ENCODE measurements at places on chromosomes 3 and 15.
A peak's percentile ranks its signal among the peaks of the same experiment; 100 is the strongest.

DNA sequence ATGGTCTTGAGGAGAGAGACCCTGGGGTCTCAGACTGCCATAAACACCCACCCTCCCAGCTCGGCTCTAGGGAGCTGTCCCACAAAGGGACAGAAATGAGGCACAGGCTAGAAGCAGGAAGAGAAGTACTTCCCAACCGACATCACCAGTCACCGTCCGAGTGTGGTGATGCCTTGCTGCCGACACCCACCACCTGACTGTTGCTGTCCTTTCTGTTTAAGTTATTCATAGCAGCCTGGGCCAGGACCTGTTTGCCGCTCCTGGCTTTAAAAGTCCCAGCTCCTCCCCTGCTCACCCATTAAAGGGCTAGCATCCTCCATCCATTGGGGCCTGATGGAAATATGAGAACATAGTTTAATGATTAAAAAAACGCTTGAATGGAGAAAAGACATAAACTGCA is 13.2 kb upstream of the SPG11 start:
- DNase-seq: no peak

- no peak for DNase-seq
Observed at GRCh38 chr3:13433912-13434311, 13.8 kb upstream of the NUP210 start.

DNA sequence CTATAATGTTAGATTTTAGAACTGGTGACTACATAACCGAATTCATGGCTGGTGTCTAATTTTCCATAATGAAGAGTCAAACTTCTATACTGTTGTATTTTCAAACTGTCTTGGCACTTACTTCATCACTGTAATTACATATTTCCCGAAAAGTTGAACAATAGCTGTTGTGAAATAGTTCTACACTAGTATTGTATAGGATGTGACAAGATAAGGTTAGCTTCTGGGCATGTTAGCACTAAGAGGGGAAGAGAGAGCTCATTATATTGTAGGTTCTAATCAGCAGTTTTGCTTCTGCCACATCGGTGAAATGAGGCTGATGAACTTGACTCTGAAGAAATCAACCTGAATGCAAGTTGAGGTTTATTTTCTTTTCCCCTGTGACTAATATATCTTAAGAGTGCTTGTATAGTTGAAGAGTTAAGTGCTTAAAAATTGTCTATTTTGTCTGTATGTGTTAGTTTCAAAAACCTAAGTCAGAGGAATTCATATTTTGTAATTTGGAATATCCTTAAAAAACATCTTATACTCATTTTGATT is 8.9 kb downstream of the GYG1 start:
- DNase-seq: no peak

DNA sequence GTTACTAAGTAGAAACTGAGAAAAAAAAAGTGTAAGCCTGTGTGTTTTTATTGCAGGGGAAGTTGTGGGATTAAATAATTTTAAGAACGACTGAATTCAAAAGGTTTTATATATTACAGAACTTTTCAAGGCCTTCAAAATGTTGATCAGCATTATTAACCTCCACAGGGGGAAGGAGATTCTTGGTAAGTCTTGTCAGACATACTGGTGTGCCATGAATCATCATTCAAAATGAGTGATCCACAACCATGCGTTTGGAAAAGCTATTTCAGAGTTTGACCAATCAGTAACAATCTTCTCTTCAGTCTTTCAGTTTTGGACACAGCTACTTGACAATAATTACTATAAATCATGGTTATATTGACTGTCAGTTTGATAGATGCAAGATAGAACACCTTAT is 70.2 kb downstream of the ADAMTS9 start:
- no peak for DNase-seq

DNA sequence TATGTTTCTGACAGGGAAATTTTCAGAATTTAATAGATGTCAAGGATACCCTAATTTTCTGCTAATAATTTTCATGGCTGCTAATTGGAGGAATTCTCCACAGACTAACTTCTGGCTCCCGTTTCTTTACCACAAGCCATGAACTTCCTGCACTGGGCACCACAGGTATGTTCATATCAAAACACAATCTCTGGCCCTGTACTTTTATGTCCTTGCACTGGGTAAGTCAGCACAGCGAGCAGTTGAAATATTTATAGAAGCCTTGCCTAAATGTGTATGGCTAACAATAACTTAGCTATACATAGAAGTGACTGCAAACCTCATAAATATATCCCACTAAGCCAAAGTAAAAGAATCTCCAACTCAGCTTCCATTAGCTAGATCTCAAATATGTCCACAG is 246.9 kb downstream of the ZIC1 start:
- no peak for DNase-seq

- DNase-seq: no peak
Observed at GRCh38 chr3:152977366-152977765, 142.4 kb downstream of the P2RY1 start.

DNA sequence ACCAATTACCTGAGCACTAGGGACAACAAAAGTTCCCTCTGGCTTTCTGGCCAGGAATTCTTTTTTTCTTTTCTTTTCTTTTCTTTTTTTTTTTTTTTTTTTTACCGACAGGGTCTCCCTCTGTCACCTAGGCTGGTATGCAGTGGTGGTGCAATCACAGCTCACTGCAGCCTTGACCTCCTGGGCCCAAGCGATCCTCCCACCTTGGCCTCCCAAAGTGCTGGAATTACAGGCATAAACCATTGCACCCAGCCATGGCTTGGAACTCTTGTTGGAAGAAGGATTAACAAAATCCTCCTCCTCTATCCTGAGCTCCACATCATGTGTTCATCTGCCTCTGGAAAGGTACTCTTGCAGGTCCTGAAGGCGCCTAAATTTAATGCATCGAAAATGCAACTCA is 2.9 kb upstream of the LTF start:
- no peak for DNase-seq

DNA sequence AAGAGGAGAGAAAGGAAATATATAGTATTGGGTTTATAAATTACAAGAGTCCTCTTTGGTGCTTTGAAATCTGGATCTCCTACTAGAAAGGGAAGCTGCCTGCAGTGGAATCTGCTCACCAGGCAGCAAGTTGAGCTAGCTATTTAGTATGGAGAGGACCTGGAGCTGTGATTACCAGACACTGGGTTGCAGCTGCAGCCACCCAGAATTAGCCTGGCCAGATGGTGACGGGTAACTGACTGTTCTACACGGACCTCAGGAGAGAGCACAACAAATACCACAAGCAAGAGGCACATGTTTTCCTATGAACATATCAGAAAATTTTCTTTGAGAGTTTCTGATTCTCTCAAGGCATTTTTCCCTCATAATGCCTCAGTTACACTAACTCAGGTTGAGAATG is 46.5 kb downstream of the SYNPR start:
- no peak for DNase-seq

GRCh38 chr15:75049392-75049791 is 26.0 kb downstream of the PPCDC start:
- DNase-seq: no peak

GRCh38 chr3:107404727-107405469 is 27.7 kb downstream of the CCDC54 start:
- peak; percentile 36 for DNase-seq

DNA sequence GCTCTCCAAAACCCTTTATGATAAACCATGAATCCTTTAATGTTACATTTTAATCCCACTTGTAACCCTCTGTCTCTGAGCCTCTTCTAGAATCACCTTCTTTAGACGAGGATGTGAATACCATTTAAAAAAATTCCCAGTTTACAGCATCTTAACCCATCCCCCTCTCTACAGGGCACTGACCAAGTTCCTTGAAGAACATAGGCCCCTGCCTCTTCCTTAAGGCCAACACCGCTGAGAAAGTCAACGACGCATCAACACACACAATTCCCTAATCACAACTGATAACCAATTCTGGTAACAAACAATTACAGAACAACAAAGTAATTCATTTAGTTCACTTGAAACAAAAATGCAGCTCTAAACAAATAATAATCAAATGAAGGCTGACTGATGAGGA is 130.3 kb downstream of the DLG1 start:
- DNase-seq: no peak

DNA sequence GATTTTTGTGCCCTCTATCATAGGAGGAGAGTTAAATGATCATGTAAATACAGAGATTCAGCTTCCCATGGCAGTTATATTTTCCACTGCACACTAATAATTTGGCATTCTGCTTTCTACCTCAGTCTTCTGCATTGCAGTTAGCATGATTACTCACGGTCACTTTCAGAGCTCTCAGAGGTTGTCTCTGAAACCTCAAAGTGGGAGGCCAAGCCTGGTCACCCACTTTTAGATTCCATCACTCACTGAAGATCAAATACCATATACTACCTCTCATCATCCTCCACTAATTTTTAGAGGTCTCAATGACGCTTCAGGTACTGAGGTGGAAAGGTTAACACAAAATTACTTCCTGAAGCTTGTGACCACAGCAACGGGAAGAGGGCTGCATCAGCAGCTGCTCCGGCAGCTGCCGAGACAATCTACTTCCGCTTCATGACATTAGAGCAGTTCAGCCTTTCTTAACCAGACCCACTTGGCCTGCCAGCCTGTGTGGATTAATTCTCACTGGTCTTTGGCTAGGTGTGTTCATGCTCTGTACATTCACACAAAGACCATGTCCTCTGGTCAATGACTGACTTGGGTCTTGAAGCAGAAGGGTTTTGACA is 416.4 kb upstream of the PDZRN3 start:
- DNase-seq: no peak

GRCh38 chr3:170889132-170889531 is 19.1 kb upstream of the RPL22L1 start:
- no peak for DNase-seq

GRCh38 chr3:178634975-178635374 is 98.7 kb downstream of the KCNMB2 start:
- DNase-seq: no peak

GRCh38 chr3:30607032-30607833 is 832 bp downstream of the TGFBR2 start:
- DNase-seq: peak; percentile 20

DNA sequence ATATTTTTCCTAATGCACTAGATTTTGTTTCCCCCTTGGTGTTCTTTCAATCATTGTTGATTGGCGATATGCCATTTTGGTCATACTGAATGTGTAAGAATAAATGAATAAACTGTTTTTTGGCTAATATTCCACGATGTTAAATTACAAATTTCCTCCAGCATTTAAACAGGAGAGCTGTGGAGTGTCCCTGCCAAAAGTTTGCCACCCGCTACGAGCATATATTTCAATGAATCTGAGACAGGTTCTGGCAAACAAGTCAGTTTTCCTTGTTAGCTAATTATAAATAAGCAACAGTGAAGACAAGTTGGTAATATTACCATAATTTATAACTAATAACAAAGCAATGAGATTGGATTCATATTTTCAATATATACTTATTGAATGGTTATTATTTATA is 777.6 kb downstream of the ROBO1 start:
- DNase-seq: no peak

GRCh38 chr15:29675791-29676301 is 146.4 kb downstream of the TJP1 start:
- no peak for DNase-seq

DNA sequence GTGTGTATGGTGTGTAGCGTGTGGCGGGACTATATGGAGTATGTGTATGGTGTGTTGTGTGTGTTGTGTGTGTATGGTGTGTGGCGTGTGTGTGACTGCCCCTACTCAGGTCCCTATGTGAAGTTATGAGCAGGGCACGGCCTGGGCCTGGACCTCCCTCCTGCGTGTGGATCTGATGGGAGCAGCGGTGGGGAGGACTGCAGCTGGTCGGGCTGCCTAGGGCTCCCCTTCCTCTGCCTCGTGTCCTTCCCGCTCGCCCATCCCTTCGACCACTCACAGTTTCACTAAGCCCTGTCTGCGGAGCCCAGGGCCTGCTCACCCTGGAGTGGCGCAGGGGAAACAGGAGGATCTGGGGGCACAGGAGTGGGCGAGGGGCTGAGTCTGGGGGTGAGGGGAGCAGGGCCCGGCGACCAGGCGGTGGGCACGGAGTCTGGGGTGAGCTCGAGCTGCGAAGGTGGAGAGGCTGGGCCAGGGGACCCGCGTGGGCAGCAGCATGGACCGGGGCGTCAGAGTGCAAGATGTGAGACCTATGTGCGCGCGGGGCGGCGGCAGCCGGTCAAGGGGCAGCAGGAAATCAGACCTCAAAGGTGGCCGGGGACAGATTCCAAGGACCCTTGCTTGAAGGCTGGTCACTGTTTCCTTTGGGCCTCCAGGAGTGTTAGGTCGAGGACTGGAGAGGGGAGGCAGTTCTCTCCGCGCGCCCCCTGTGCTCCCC is 26.6 kb downstream of the GABRA5 start:
- no peak for DNase-seq

GRCh38 chr3:22088204-22088603 is 337.2 kb upstream of the ZNF385D start:
- DNase-seq: no peak

GRCh38 chr3:48247401-48247811 is 6.5 kb downstream of the ZNF589 start:
- peak; percentile 98 for DNase-seq

GRCh38 chr3:40290396-40290795 is 19.1 kb upstream of the EIF1B start:
- no peak for DNase-seq

DNA sequence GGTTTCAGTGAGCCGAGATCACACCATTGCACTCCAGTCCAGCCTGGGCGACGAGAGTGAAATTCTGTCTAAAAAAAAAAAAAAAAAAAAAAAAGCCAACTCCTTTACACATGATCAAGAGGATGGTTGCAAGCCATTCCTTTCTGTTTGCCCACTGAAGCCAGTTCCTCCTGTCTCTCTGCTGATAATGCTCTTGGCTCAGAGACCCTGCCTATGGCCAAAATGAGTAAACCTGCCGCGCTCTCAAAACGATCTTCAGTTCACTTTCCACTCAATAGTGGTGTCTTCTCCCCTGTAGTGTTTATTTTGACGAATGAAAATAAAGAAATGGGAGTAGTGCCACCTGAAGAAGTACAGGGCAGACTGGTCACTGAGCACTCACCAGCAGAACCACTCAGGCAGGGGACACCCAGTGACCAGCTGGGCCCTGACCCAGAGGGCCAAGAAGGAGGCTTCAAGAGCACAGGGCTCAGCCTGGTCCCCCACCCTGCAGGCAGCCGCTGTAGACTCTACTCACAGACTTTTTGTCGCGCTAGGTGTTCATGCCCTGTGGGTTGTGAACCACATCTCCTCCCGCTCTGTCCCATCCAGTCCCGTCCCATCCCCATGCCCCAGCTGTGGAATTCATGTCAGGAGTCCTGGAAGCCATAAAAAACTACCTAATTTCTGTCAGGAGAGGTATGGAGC is 23.6 kb downstream of the GRAMD2A start:
- DNase-seq: no peak

DNA sequence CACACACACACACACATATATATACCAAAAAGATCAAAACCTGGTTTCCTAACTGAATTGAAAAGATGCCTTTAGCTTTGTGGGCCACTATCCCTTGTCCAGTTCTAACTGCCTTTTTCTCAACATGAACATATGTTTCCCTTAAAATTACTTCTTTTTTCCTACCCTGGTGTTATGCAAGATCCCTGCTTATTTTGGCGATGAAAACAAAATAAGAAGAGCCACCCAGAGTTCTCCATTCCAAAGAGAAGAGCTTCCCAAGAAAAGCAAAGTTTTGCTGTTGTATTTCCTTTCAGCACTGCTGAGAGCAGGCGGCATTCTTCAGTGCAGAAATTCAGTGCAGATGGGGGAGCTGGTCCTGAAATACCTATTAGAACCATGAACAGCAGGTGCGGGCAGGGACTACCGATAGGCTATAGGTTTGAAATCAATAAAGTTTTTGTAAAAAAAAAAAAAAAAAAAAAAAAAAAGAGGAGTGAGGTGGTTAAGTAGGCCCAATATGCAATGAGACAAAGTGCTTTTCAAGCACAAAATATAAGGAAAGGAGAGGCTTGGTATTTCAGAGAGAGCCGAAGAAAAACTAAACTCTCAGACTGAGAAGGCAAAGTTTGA is 238.0 kb downstream of the FOXP1 start:
- DNase-seq: no peak

Measured in COLO829 (cell line).